Iris pigment epithelial cell (primary cell): ENCODE measurements at places on chromosomes 7 and 10.
A peak's percentile ranks its signal among the peaks of the same experiment; 100 is the strongest.

- peak; percentile 68 for DNase-seq
Observed at GRCh38 chr10:110758898-110759297, 112.8 kb upstream of the PDCD4 start.

DNA sequence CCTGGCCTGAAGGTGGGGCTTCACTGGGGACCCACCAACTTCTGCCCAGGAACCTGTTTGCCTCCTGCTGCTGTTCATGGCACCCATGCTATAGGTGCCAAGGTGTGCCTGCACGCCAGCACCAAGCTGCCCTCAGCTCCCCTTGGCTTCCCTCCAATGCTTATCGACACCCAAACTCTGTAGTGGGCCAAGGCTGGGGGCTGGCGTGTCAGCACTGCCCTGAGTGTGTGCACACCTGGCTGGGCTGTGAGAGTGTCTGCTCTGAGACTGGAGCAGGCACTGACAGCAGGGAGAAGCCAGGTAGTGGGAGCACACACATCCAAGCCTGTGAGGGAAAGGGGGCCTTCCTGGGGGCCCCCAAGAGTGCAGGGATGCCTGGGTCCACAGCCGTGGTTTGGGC lies 43.1 kb upstream of the TUBB8 start:
- no peak for DNase-seq

- DNase-seq, result no peak
Observed at GRCh38 chr10:110531687-110532086, 34.0 kb downstream of the DUSP5 start.

GRCh38 chr7:98066934-98067507 lies 39.6 kb upstream of the LMTK2 start:
- DNase-seq, result peak; percentile 4

- no peak for DNase-seq
Observed at GRCh38 chr7:138285129-138285528, 174.9 kb upstream of the TRIM24 start.

DNA sequence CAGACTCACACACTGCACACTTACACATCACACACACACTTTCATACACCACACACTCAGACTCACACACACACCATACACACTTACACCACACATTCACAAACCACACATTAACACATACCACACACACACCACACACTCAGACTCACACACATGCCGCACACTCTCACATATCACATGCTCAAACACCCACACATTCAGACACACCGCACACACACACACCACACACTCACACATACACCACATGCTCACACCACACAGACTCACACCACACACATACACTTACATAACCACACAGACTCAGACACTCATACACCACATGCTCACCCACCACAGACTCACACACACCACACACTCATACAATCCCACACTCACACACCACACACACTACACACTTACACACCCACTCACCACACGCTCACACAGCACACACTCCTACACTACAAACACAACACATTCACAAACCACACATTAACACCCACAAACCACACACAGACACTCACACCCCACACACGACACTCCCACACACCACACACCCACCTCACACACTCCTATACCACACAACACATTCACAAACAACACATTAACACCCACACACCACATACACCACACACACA lies 125.4 kb downstream of the EVX1 start:
- no peak for DNase-seq
